Activated T-helper 1 cell treated with anti-CD3 and anti-CD28 coated beads, Interleukin-2, amount 50 U/mL, for 16 hours (primary cell): ENCODE measurements at places on chromosomes 3 and 15.
A peak's percentile ranks its signal among the peaks of the same experiment; 100 is the strongest.

DNA sequence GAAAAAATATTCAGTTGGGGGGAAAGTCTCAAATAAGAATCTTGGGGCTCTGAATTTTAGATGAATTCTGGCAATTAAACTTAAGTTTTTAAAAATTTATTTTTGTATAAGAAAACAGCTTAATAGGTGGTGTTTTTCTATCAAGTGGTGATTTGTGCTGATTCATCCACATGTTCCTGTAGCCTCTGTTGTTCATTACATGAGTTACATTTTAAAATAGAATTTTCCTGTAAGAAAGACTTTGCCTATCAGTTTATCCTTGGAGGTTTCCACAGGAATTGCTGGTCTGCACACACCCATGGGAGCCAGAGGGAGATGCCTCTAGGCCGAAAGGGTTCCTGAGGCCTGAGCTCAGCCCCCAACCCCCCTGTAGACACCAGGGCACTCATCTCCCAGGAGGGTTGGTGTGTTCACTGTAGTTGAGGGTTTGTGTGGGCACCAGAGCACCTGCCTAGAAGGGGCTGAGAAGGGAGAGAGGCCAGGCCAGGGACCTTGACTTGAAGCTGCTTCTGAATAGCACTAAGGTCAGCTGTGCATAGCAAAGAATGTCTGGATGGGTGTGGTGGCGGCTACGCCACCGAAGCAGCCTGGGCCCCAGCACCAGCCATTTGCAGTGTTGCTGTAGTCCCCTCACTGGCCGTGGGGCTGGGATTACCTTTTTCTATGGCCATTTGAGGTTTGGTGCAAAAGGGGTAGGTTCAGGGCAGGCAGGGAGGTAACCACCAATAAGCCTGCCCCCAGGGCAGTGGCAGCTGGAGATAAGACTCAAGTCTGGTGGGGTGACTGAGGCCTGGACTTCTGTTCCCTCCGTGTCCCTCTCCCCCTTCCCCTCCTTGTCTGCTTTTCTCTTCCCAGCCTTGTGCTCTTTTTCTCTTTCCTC lies 11.9 kb downstream of the DNAJA4 start:
- DNase-seq, result no peak

DNA sequence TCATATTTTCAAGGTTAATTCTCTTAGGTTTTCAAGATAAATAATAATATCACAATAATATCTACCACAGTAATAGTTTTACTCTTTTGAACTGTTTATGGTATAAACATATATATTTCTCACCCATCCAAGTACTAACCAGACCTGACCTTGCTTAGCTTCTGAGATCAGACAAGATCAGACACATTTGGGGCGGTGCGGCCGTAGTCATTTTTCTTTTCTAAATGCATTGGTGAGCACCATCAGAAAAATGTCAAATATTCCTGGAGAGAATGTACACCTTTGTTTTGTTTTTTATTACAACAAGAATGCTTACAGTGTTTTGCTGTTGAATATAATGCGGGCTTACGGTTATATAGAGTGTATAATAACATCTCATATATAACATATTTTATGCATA lies 267.8 kb downstream of the ADAMTS17 start:
- no peak for DNase-seq

DNA sequence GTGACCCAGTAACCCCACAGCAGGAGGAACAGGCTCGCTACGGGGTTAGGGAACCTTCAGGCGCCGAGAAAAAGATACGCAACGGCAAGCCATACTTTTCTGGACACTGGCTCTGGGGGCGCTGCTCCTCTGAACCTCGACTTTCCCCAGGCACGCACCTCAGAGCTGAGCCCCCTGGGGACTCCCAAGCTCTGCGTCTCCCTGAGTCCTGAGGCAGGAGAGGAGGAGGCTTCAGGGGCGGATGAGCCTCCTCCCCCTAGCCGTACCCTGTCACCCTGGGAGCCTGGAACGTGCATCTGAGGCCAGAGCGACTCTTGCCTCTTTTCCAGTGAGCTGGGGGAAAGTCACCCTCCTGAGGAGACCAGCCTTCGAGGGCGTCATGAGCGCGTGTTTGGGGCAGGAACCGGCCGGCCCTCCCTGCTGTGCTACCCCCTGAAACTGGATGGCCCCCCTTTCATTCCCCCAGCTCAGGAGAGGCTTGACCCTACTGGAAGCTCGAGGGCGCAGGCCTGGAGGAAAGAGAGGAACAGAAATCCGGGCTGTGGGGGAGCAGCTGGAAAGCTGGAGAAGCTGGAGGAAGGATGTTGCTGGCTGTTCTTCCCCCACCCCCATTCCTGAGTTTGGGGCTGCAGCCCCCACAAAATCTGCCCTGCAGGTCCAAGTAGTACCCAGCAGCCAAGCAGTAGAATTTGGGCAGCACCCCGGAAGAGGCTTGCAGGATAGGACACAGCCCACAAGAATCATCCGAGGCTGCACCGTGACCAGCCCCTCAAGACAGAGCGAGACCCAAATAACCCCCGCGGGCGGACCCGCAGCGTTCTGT lies 25.1 kb upstream of the POLG start:
- no peak for DNase-seq

- DNase-seq, result no peak
Observed at GRCh38 chr15:26841941-26842340, 24.9 kb upstream of the GABRA5 start.

DNA sequence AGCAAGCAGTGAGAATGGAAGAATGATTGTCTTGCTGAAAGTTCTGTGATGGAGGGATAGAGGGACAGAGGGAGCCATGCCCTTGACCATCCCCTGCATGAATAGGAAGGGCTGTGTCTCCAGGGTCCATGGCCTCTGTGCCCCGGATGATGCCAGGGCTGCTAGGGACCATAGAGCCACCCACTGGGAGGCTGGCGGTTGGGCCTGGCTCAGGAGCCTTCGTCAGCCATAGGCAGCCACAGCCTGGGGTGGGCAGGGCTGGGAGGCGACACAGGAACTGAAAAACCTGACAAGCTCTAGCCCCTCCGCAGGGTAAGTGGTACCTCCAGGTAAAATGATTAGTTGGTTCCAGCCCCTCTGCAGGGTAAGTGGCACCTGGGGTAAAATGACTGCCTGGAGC lies 19.1 kb upstream of the LAMP3 start:
- no peak for DNase-seq

DNA sequence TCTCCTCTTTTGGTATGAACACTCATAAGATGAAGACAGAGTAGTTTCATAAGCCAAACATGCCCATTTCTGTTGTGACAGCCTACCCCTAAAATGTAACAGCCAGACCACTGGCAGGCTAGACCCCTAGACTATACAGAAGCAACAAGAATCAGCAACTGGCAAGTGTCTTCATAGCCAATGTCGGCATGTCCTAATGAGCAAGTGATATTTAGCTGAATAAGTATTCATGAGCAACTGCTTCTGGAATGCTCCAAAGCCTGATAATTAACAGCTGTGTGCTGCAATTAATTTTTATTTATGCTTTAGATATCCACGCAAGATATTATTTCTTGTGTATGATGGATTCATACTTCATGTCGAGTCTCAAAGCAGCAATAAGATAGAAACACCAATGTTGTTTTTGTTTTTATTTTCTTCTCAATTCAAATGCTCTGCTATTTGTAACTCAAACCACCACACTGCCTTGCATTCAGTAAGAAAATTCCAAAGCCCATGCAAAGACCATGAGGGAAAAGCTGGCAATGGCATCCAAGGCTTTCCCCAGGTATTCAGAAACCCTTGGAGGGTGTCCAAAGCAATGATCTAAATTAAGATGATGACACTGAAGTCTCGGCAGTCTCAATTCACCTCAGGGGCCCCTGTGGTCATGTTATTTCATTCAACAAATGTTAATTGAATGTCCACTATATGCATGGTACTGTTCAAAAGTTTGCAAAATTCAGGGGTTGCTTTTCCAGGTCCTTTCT lies 167.7 kb upstream of the NECTIN3 start:
- no peak for DNase-seq

GRCh38 chr15:77025083-77025901 lies 30.4 kb downstream of the PSTPIP1 start:
- DNase-seq, result peak; percentile 2

- no peak for DNase-seq
Observed at GRCh38 chr3:142889212-142890014, 530 bp upstream of the PCOLCE2 start.

- DNase-seq, result no peak
Observed at GRCh38 chr3:179321668-179322285, 1.1 kb upstream of the ZNF639 start.

- no peak for DNase-seq
Observed at GRCh38 chr15:82919231-82919886, 33.2 kb downstream of the HOMER2 start.

DNA sequence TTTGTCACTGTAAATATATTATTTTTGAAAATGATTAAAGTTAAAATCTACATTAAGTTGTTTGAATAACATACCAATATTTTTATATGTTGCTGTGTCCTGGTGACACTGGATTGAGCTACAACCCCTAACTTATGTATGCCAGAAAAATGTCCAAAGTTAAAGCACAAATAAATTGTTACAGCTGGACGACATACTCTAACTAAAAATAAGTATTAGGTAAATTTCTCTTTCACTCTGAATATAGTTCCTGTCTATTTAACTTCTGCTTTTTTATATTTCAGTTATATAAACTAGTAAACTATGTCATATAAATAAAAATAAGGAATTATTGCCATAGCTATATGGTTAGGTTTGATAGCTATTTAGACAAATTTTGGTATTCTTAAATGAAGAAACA lies 118.5 kb upstream of the SAMMSON start:
- DNase-seq, result no peak

DNA sequence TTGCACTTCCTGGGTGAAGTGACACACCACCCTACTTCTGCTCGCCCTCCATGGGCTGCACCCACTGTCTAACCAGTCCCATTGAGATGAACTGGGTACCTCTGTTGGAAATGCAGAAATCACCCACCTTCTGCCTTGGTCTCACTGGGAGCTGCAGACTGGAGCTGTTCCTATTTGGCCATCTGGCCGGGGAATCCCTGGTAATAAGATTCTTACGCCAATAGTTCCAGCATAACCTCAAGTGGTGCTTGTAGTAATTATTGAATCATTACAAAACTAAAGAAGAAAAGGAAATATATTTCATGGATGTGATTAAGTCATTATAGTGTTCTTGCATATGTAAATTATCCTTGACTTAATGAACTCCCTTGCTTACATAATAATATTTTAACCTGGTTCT lies 841.9 kb downstream of the CADM2 start:
- DNase-seq, result no peak

- no peak for DNase-seq
Observed at GRCh38 chr3:51559411-51559888, 20.9 kb downstream of the RAD54L2 start.

- no peak for DNase-seq
Observed at GRCh38 chr3:57910990-57911389, 97.2 kb upstream of the FLNB start.

DNA sequence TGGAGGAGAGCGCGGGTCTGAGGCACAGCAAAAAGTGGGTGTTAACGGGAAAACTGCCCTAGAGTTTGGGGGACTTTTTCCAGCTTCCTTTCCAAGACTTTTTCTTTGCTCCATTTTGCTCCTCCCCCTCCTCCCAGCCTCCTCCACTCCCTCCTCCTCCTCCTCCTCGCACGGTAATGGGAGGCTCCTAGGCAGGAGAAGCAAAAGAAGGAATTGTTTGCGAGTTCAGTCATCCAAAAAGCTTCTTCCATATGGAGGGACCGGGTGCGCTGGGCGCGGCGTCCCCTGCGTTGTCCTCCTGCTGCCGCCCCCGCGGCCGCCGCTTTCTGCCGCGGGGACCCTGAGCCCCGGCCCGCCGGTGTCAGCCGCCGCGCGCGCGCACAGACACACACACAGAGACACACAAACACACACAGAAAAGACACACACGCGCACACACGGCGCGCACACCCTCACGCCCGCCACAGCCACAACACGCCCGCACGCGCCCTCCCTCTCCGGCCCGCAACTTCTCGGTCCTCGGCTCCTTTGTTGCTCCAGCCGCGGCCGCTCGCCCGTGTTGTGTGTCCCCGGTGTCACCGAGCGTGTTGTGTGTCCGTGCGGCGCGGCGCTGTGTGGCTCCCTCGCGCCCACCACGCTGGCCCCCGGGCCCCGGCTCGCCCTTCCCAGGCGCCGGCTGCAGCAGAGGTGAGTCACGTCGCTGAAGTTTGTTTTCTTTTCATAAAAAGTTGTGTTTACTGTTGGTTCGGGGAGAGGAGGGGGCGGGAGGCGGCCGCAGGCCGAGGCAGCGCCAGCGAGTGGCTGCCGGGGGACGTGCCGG lies at the start of gene BOC:
Gene BOC, plus strand, starts transcription at position 228 of the 820 bp plus-strand sequence. CDS start 38,246 bp downstream, outside the sequence.
- DNase-seq, result no peak

DNA sequence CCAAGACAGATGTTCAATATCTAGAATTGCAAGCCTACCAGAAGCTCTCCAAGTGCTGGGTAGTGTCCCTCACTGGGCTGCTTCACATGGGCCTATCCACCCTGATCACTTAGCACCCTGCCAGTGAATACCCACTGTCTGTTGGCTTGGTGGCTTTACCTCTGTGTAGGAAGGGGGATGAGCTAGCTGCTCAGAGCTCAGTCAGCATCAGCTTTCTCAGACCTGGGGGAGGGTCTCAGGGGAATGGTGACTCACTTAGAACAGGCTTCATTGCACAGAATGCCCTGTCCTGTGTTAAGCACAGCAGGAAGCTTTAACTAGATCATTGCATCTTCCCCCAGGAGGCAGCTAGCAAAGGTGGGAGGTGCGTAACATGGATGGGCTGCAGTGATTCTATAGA lies 209.8 kb downstream of the PDCD6IP start:
- no peak for DNase-seq

- no peak for DNase-seq
Observed at GRCh38 chr3:34421762-34422161, 623.3 kb downstream of the PDCD6IP start.

DNA sequence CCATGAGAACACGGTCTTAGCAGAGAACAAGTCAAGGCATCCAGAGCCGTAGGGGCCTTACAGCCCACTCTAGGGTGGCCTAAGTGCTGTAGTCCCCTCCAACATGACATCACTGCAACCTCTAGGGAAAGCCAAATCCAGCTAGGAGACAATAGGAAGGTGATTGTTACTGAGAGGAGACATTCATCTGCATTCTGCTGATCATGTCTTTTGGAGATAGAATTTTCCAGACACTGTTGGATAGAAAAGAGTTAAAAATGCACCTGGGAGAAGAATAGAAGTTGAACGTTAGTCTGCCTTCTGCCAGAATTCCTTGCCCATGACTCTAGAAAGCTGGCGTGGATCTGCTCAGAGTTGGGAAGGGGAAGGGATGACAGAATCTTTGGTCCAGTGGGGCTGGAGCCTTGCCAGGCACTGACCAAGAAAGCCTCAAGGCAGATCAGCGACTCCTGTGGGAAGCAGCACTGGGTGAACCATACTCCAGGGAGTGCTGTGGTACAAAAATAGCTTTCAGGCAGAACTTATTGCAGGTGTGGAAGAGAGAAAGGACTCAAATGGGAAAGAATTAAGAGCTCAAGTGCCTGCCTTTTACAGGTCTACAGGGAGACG lies 44.8 kb upstream of the RAF1 start:
- DNase-seq, result no peak

DNA sequence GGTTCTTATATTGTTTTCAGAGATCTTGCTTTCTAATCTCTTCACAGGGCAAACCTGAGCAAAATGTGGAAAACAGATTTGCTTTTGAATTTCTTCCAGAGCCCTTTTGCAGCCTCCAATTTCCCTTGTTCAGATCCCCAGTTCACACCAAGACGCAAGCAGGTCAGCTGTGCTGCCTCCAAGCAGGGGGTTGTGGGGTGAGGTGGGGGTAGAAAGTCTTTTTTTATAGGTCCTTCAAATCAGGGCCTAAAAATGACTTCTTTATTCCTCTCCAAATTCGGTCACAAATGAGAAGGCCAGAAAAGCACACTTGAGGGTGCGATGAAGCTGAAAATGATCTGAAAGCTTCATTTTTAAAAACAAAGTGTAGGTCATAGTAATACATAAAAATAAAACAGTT lies 26.3 kb upstream of the AVEN start:
- no peak for DNase-seq

- DNase-seq, result no peak
Observed at GRCh38 chr15:62495670-62496614, 330.9 kb upstream of the C2CD4B start.

- DNase-seq, result peak; percentile 70
Observed at GRCh38 chr15:101206176-101206591, 45.7 kb downstream of the CHSY1 start.
